ENCODE measurements at places on chromosomes 2 and 18. TPM values are rescaled to one million over a fixed set of nuclear protein-coding genes. Genes with fewer than 3 reads are reported as not detected.

The ST8SIA3 gene
- total RNA-seq: not detected

The SALL3 gene
- 0.49 TPM for total RNA-seq

The MRO gene
- total RNA-seq: 0.25 TPM

The FBXO41 gene
- 2.4 TPM for total RNA-seq

The APCDD1 gene
- total RNA-seq: not detected

The IL1RN gene
- total RNA-seq: not detected

The CHRND gene
- not detected for total RNA-seq

The OTOS gene
- total RNA-seq: not detected

The SP5 gene
- not detected for total RNA-seq

The ZNF385B gene
- total RNA-seq: not detected

The DSG2 gene
- 60.3 TPM for total RNA-seq

The PARD6G gene
- 3.7 TPM for total RNA-seq

The CHRNA1 gene
- 0.76 TPM for total RNA-seq

The M1AP gene
- total RNA-seq: 1.3 TPM

The FEV gene
- total RNA-seq: not detected

The SPHKAP gene
- total RNA-seq: under 0.01 TPM

The NIF3L1 gene
- 42.4 TPM for total RNA-seq

The CNGA3 gene
- total RNA-seq: not detected

The HOXD9 gene
- 5.7 TPM for total RNA-seq

The REG3G gene
- total RNA-seq: not detected

The CXCR1 gene
- not detected for total RNA-seq

The C18orf63 gene
- not detected for total RNA-seq

The TMBIM1 gene
- total RNA-seq: 139 TPM

The DNAJC5G gene
- total RNA-seq: not detected

The IL1F10 gene
- not detected for total RNA-seq

The MAPK4 gene
- under 0.01 TPM for total RNA-seq

The LRPPRC gene
- total RNA-seq: 38.7 TPM

The DCDC2C gene
- total RNA-seq: not detected

All from mesangial cell (primary cell).